ENCODE measurements at places on chromosomes 5 and 9.

GRCh38 chr5:64632251-64632650 is 58.1 kb upstream of the SHISAL2B start:
- DNase-seq, result no peak

DNA sequence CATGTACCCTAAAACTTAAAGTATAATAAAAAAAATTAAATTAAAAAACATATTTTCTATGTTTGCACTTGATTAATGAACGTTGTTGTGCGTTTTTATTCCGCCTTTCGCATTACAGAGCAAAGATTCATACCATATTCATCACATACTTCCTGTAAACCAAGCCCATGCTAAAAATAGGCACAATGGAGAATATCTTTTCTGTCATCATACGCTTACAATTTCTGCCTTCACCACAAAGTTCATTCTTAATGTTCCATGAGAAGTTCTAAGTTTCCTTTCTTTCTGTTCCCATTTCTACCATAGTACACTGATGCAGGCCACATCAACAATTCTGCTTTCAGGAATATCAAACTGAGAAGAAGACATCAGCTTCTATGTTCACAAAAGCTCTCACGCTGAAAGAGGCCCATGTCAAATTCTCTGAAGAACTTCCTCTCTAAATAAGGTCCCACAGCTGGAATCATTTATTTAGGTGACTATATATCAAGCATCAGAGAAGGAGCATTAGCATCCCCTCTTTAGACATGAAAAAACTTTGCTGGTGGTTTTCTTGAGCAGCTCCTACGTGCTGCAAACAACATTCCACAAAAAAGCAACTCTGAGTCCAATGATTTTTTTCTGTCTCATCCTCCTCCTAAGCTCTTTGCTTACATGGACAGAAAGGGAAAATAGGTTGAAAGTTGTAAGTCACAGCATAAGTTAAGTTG is 456.4 kb downstream of the CDH10 start:
- no peak for DNase-seq

DNA sequence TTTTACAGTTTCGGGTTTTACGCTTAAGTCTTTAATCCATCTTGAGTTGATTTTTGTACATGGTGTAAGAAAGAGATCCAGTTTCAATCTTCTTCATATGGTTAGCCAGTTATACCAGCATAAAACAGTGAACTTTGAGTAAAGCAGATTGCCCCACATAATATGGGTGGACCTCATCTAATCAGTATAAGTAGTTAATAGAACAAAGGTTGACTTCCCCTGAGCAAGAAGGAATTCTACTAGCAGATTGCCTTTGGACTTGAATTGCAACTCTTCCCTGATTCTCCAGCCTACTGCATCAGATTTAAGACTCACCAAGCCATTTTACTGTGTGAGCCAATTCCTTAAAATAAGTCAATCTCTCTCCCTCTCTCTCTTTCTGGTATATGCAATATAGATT is 173.2 kb downstream of the SNCAIP start:
- DNase-seq, result no peak

GRCh38 chr5:170235876-170236864 is 3.4 kb downstream of the C5orf58 start:
- no peak for DNase-seq

- DNase-seq, result no peak
These were observed 435.3 kb downstream of the NR2F1-AS1 start for GRCh38 chr5:93145767-93146166.

DNA sequence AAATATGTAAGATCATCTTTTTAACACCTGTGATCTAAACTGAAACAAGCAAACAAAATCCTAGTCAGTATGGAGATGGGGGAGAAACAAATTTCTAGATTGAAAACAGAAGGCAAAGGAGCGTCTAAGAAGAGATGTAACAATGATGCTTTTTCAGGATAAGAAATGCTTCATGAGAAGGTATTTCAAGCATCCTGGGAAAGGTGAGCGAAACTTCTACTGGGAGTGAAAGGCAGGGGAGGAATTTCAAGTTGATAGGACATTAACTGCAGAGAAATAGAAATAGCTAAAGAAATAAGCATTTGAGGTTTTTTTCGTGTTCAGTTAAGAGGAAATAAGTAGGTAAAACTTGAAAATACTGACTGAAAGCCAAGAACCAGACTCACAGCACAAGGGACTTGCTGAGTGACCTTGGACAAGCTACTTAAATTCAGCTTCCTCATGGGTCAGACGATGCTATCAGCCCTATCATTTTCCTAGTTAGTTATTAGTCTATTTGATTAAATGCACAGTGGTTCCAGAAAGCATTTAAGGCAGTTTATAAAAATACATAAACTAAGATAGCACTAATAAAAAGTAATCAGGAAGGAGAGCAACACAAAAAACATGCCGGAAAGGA is 406.3 kb downstream of the PDE4D start:
- no peak for DNase-seq

DNA sequence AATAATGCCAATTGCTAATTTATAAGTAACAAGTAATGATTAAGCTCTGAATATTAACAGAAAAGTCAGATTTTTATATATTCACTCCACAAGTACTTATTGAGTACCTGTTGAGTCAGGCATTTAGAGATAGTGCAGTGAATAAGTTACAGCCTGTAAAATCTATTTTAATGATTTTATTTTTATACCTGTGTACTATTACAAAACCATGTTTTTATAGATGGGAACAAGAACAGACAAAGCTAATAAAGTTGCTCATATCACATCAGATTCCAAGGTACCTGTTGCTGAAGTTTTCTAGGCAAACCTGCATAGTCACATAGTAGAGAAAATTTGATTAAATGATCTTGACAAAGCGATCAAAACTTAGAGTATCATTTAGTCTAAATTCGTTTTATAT is 623.7 kb downstream of the EFNA5 start:
- no peak for DNase-seq

DNA sequence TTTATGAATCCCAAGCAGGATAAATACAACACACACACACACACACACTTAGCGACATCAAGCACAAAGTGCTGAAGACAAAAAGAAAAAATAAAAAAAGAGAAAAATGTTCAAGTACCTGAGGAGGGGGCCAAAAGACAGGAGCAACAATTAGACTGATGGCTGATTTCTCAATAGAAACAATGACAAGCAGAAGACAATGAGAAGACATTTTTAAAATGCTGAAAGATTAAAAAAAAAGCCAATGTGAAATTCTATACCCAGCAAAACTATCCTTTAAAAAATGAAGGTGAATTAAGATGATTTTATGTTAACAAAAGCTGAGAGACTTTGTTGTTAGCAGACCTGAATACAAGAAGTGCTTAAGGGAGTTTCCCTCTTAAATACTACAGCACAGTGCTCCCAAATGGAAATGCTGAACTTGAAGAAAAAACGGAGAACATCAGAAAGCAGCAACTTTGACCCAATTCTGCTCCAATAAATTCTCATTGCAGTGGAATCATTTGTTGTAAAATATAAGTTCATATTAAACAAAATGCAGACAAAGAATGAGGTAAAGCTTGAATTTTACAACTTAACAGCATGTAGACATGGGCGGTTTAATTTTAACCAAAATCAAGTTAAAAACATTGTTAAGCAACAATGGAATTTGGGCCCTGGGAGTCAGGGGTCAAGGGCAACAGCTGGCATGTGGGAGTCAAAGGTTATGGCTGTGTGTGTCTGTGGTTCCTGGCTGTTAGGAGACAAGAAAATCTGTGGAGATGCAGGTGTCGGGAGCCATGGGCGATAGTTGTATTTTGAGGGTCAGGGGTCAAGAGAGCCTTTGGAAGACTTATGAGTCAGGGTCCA is 776 bp upstream of the RANBP17 start:
- no peak for DNase-seq

GRCh38 chr5:130286971-130287370 is 382.7 kb downstream of the CHSY3 start:
- no peak for DNase-seq

DNA sequence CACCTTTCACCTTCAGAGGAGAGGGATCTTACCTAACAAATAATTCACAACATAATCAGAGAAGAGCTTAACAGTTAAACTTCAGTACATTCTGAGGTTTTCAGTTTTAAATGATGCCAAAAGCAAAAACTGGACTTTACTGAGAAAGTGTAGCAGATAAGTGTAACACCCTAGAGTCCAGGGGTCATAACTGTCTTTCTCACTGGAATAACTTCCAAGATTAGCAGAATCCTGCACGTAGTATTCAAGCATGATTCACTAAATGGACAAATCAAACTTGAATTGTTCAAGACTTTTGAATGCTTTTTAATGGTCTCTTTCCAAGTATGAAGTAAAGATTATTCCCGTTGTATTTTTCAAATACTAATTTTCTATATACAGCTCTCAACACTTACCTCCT is 180.1 kb upstream of the NREP start:
- DNase-seq, result no peak

- DNase-seq, result no peak
These were observed 4.1 kb upstream of the TCF7 start for GRCh38 chr5:134110382-134110781.

DNA sequence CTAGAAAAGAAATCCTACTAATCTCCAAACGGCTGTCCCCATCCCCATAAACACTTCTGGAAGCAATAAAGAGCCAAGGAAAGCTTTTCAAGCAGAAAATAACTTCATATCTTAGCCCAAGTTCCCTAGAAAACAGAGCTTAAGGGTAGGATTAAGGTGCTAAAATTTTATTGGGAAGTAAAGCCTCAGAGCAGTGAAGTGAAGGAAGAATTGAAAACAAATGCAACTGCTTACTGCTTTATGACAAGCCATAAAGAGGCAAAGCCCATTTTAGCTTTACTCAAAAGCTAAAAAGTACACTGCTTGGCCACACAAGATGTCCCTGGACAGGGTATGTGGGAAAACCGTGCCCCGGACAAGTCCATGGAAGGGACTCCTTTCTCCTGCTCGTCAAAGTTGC is 59.7 kb downstream of the APTX start:
- no peak for DNase-seq

- no peak for DNase-seq
These were observed 56.4 kb upstream of the LARP1 start for GRCh38 chr5:154698763-154699162.

- no peak for DNase-seq
These were observed 83.7 kb downstream of the PDE6A start for GRCh38 chr5:149860801-149861322.

- no peak for DNase-seq
These were observed 311.6 kb upstream of the PRR16 start for GRCh38 chr5:120152472-120152871.

DNA sequence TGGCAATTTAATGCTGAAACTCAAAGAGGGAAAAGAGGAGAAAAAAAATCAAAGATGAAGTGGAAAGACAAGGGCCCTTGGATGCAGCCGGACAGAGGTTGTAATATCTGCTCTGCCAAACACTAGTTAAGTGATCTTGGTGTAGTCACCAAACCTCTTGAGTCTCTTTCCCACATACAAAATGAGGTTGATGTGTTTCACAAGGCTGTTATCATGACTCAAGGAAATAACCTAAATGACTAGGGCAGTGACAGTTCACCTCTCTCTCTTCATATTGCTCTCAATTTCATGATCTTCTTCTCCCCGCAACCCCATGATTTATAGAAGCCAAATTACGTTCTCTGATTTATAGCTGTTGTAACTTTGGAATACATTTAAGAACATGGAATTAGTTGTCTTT is 44.9 kb downstream of the PIK3R1 start:
- DNase-seq, result no peak

DNA sequence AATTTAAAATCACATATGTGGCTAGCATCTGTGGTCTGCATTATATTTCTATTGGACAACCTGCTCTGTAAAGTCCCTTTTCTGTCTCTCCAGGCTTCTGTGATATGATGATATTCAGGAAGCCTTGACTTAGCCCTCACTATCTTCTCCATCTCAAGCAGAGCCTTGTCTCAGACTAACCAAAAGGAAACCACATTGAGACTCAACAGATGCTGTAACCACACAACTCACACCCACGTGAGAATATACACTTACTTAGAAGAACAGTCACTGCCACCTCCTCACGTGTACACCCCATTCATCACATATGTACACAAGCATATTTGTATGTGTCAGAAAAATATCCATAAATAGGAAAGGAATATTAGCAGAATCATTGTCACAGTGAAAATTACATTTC is 33.6 kb downstream of the HTR4 start:
- no peak for DNase-seq

- no peak for DNase-seq
These were observed 174.4 kb downstream of the PCSK1 start for GRCh38 chr5:96258692-96259091.

DNA sequence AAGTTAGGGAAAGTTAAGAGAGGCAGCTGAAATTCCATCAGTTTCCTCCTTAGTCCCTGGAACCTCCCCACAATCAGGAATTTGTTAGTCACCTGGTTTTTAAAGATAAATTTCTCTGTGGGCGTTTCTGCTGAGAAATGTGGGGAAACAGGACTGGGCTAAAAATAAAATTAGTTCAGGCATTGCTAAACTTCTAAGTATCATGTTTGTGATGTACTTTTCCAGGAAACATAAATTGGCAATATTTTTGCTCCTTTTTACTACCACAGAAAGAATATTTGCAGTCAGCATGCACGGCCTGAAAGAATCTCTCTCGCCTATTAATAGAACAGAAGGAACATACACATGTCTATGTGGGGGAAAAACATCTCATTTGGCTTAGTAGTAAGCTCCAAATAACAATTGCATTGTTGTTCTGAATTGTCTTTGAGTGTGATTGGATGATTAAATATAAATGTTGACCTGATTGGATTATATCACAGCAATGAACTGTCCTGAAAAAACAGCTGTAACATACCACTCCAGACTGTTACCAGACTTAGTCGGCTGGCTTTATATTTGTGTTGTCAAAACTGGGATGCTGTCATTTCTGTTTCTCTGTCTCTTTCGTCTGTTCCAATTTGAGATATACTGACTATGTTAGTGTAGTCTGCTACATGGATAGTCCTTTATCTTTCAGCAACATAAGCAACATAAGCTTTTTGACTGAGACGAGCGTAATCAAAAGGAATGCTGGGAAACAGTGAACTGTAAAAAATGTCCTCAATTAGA is 12.9 kb downstream of the TJP2 start:
- DNase-seq, result no peak

DNA sequence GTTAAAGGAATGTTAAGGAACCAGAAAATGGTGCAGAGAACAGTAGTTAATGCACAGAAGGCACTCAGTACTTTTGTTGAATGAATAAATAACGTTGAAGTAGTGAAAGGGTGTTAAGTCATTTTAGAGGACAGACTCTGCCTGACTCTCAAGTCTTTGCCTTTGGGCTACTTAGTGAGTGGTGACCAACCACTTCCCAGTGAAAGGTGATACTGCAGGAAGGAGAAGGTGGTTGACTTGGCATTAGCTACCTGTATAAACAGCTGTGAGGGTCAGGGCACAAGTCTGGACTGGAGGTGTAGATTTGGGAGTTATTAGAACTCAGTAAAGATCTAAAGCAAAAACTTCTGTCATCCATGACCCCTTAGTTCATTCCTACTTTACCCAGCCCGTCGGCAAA is 4.9 kb upstream of the SHB start:
- DNase-seq, result no peak

- peak; percentile 82 for DNase-seq
These were observed 9.5 kb downstream of the LPCAT1 start for GRCh38 chr5:1514027-1514818.

- DNase-seq, result no peak
These were observed 17.5 kb upstream of the INSYN2B start for GRCh38 chr5:169997798-169998197.

- DNase-seq, result no peak
These were observed 7.8 kb upstream of the SLC6A19 start for GRCh38 chr5:1193591-1193985.

GRCh38 chr5:16192311-16192710 is 12.7 kb upstream of the MARCHF11 start:
- no peak for DNase-seq

GRCh38 chr5:29169886-29170285 is 2023.6 kb upstream of the CDH6 start:
- DNase-seq, result no peak

GRCh38 chr9:132849185-132849706 is 28.8 kb downstream of the AK8 start:
- DNase-seq, result no peak
